Activated naive CD4-positive, alpha-beta T cell treated with Interleukin-2 at 50 U/mL for 16 hours (primary cell): ENCODE measurements at places on chromosomes 11 and 22.

DNA sequence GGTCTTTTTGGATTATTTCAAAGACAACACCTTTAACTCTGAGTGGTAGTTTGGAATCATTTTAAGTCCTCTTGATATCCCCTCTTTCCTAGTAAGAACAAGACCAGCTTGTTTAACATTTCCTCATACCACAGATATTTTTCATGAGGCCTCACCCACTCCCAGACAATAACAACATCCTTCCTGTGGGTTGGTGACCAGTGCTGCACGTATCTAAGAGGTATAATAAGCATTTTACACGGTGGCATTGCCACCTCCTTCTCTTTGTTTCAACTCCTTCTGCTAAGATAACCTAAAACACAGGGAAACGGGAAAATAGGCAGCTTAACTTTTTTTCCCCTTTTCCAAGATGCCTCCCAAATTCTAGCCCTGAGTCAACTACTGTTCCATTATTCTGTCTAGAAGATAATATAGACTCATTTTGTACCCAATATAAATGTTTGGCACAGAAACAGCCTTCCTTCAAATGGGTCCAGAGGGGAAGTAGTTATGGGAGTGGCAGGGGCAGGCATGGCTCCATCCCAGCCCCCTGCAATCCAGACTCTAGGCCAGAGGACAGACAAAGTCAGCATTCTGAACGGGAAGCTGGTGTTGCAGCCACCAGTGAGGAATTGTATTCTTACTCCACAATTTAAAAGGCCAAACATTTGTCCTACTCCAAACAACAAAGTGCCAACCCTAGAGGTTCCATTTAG is 28.5 kb downstream of the MAML2 start:
- no peak for DNase-seq

DNA sequence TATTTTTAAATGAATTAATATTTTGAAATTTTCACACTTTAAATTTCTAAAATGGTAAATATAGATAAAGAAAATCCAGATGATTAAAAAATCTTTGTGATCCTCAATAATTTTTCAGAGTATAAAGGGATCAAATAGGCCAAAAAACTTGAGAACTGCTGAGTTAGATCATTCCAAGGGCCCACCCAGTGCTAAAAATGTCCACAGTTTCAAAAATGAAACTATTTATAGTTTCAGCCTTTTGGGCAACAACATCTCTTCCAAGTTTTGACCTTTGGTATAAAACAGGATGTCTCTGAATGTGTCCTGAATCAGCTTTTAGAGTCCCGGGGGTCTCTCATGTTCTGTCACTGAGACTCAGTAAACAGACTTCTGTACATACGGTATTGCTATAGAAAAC is 20.9 kb upstream of the BAIAP2L2 start:
- no peak for DNase-seq

GRCh38 chr11:118899706-118900360 is 16.1 kb downstream of the CXCR5 start:
- DNase-seq, result no peak

GRCh38 chr11:61546663-61547062 is 34.2 kb downstream of the SYT7 start:
- no peak for DNase-seq

GRCh38 chr11:108027057-108027456 is 18.4 kb downstream of the CUL5 start:
- no peak for DNase-seq
